ENCODE measurements at places on chromosomes 4 and X. TPM values are rescaled to one million over a fixed set of nuclear protein-coding genes. Genes with fewer than 3 reads are reported as not detected.

CLNK gene
- total RNA-seq, result not detected

CT45A2 gene
- not detected for total RNA-seq

CFAP47 gene
- total RNA-seq, result not detected

DNA sequence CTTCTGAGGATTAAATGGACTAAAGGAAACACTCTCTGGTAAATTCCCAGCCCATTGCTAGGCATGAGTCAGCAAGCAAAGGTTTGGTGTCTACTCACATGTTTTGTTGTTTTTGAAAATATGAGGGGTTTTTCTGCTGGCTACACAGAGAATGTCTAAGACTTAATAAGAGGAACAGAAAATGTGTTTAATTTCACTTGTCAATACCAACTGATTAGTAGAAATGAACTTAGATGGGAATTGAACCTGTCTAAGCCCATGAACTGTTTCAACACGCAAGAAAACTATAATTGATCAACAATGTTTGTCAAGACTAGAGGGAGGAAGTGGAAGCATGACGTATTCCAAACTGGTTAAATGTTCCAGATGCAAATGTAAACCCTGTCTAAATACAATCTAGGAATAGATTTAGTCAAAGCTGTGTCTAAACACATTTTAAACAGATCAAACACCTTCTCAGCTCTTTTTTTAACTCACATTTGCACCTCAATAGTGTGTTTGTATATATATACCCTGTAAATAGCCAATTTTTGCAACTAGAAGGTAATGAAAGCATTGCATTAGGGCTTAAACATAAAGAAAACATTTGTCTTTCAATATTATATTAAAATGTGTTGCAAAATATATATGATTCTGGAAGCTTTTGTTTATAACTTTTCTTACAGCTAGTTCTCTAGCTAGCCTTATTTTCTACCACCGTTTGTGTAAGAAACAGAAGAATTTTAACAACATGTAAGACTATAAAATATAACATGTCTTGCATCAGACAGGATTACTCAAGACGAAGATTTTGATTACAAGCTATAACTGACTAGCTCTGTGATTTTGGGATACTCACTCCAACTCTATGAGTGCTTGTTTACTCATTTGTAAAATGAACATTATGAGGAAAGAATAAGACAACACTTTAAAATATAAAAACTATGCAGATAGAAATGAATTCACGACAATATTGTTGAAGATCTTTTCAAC lies 607.8 kb downstream of the FSTL5 start:
- peak; percentile 73 for DNase-seq

GRCh38 chr4:62087706-62088105 lies 887.6 kb downstream of the ADGRL3 start:
- DNase-seq, result no peak

GRCh38 chr4:82667761-82668480 lies 106.1 kb upstream of the TMEM150C start:
- DNase-seq, result peak; percentile 10

DNA sequence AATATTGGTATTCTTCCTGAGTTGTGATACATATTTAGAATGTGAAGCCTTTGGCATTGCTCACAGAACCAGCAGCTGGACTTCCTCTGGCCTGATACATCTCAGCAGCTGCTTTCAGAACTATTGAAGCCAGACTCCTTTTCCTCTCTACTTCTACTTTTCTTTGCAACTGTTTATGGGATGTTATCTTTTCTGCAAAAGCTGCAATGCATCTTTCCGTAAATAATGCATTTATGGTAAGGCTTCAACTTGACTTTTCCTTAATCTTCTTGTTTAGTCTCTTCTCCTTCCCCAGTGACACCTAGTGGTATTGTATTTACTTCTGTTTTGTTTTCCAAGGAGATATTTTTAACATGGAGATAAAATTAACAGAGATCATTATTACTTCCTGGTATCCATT lies 1548.7 kb downstream of the PCDH7 start:
- no peak for DNase-seq

GRCh38 chrX:15856222-15856587 lies 1.6 kb upstream of the AP1S2 start:
- DNase-seq, result no peak

All from fibroblast of villous mesenchyme (primary cell).